ENCODE measurements at places on chromosomes 7 and 10.

- DNase-seq, result no peak
Measured at GRCh38 chr7:21587139-21587784, 44.4 kb downstream of the DNAH11 start.

GRCh38 chr10:110355922-110356627, 51.4 kb upstream of the SMNDC1 start:
- DNase-seq, result no peak

- DNase-seq, result no peak
Measured at GRCh38 chr10:62456611-62457101, 82.5 kb downstream of the ZNF365 start.

- no peak for DNase-seq
Measured at GRCh38 chr10:31031205-31031557, 484 bp downstream of the ZNF438 start.

GRCh38 chr10:86340176-86340990, 26.2 kb downstream of the GRID1 start:
- no peak for DNase-seq

GRCh38 chr10:114175667-114176066, 1.7 kb upstream of the CCDC186 start:
- no peak for DNase-seq

- DNase-seq, result no peak
Measured at GRCh38 chr10:123492016-123492415, 174.1 kb upstream of the GPR26 start.

DNA sequence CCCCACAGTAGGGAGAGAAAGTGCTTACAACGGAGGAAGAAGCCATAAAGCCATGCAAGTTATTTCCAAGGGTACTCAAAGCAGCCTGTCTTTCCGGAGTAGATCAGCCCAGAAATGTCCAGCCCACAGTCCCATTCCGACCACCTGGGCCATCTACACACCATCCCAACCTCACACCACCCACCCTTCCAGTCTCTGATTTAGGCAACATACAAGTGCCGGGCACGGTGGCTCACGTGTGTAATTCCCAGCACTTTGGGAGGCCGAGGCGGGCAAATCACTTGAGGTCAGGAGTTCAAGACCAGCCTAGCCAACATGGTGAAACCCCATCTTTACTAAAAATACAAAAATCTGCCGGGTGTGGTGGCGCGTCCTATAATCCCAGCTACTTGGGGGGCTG, 35.1 kb downstream of the LRRC20 start:
- DNase-seq, result no peak

DNA sequence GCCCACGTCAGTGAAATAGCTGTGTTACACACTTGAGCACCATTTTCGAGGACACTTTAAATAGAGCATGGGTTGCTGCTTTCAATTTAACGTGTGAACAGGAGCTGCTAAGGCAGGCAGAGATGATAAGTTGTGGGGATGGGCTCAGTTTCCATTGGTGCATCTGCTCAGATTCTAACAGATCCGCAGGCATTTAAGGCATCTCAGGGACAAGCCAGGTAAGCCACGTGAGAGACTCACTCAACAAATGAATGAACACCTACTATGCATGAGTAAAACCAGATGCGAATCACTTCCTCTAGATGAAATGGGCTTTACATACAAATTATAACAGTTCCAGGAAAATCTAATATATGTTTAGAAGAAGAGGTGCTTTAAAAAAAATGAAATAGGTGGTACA, 34.6 kb downstream of the PLXNA4 start:
- DNase-seq, result no peak

DNA sequence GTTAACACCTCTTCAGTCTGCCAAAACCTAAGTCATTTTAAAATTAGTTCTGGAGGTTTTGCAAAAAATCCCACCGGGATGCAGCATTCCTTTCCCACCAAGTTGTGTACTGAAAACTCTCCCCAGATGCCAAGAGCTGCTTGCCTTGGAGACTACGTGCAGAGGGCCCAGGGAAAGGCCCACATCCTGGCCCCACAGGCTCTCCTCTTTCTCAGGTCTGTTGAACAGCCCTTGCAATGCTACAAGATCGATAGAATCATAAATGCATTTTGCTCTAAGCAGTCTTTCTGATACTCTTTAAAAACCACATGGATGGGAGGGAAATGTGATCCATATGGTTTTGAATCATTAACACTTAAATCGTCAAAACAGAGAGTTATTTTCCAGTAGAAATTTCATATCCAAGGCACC, 126.7 kb upstream of the ZMIZ1 start:
- DNase-seq, result no peak

GRCh38 chr10:117503244-117504205, 39.0 kb upstream of the EMX2 start:
- DNase-seq, result no peak

DNA sequence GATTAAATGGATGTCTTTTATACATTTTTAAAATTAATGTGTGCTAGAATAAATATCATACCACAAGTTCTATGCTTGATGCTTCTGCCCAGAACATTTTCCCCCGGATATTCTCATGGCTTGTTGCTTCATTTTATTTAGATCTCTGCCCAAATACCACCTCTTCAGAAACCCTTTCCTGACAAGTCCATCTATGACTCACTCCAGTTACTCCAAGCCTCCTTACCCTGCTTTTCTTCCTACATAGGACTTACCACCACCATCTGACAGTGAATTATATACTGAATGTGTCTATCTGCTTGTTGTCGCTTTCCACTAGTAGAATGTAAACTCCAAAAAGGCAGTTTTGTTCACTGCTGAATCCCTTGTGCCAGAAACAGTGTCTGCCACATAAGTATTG, 19.1 kb upstream of the ERVW-1 start:
- DNase-seq, result no peak

DNA sequence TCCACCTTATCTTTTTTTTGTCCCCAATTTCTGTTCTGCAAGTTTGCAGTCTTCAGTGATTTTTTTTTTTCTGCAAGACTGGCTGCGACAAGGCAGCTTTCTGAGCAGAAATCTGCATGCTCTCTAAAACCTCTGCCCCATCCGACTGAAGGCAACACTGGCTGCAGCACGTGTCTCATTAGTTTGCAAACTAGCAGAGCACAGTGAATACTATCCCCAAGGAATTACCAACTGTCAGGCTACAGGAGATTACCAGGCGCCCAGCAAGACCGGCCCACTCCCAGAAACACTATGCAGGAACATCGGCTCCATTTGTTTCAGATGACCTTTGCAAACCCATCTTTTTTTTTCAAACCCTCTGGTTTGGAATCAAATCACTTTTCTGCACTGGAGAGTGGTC, 538.8 kb downstream of the SORCS1 start:
- no peak for DNase-seq

DNA sequence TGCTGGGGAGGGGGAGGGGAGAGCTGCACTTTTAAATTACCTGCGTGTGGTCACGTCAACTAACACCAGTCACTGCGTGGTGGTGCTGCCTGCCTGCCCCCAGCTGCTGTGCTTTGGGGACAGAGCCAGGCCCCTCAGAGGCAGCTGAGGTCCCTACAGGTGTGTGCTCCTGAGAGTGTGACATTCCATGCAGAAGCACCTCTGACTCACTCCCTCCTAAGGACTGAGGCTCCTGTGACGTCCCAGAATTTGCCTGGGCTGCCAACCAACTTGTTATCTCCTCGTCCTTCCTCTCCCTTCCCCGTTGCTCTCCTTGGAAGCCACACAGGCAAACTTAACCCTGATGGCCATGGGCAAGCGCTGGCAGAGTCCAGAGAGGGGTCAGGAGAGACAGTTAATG, 563.0 kb downstream of the PARD3 start:
- DNase-seq, result no peak

- DNase-seq, result no peak
Measured at GRCh38 chr7:84363741-84364140, 169.2 kb upstream of the SEMA3A start.

DNA sequence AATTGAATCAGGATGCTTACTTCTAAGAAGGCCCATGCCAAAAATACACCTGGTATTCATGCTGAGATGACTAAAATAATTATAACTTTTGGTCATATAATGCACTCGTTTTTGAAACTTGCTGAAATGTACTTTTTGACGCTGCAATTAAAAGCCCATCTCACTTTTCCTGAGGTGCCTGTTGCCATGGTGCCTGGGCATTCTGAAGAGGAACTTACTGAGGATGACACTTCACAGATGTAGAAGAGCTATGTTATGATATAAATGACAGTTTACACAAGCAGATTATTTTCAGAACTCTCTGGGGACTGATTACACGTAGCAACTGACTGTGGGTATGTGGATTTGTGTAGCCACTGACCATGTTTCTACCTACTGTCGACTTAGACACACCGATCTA, 182.4 kb downstream of the TPK1 start:
- DNase-seq, result no peak
